ENCODE measurements at places on chromosomes 2 and 18. TPM values are rescaled to one million over a fixed set of nuclear protein-coding genes. Genes with fewer than 3 reads are reported as not detected.

DNA sequence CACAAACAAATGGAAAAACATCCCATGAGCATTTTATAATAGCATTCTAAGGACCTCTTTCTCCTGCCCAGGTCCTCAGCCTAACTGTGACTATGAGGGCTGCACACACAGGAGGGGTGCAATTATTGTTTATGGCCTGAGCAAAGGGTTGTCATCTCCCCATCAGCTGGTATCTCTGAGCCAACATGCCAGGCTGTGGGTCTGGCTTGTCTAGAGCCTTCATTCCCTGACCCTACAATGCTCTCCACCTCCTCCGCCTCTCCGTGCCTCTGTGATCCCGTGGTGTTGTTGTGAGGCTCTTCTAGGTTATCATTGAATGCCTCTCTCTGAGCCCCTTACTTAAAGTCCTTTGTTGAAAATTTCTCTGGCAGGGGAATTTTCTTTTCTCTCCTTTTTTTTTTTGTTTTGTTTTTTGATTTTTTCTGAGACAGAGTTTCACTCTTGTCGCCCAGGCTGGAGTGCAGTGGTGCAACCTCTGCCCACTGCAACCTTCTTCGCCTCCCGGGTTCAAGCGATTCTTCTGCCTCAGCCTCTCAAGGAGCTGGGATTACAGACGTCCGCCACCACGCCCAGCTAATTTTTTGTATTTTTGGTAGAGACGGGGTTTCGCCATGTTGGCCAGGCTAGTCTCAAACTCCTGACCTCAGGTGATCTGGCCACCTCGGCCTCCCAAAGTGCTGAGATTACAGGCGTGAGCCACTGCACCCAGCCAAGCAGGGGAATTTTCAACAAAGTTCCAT is 126.4 kb downstream of the SMAD7 start:
- DNase-seq: no peak

GRCh38 chr2:213286161-213286560 is 1.9 kb downstream of the SPAG16 start:
- DNase-seq: no peak

DNA sequence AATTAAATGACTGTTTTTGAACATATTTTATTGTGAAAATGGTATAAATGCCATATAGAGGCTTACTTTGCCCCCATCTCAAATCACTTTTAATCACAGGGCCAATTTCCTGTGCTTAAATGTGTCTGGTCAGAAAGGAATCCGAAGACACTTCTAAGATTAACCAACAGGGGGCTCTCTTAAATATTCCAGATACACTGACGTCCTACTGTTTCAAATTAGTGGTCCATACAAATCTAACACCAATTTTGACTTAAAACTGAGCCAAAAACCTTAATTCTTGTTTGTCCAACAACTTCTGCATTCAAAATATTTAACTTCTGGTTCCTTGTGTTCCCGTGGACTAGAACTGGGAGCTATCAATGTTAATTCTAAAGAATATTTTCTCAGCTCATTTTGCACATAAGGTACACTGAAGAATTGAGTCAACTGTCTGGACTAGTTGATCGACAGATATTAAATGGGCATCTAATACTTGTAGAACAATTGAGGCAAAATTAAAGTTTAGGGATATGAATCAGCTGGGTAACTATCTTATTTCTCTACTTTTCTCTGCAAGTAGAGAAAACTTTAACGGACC is 557.5 kb downstream of the ARHGAP15 start:
- DNase-seq: no peak

DNA sequence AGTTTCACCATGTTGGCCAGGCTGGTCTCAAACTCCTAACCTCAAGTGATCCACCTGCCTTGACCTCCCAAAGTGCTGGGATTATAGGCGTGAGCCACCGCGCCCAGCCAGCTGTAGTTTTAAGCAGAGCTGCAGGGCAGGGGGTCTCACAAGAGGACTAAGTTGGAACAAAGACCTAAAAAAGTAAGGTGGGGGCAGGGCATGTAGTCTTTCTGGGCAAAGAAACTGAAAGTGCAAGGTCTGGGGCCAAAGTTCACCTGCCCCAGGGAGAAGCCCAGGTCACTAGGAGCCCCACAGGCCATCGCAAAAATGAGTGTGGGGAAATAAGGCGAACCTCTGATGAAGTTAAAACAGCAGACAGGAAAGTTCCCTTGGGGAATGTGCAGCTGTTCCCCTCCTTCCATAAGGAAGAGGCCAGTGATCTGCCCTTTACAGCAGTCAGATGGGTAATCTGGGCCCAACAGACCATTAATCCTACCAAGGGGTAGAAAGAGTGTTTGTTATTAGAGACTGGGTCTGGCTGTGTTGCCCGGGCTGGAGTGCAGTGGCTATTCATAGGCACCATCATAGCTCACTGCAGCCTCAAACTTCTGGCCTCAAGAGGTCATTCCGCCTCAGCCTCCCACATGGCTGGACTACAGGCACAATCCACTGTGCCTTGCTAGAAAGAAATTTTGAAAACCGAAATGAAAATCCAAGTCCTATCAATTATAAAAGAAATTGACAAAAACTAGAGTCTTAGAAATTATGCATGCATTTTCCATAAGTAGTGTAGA is 2.8 kb downstream of the SCLY start:
- no peak for DNase-seq

GRCh38 chr2:134261398-134262131 is 7.7 kb downstream of the MGAT5 start:
- DNase-seq: no peak

DNA sequence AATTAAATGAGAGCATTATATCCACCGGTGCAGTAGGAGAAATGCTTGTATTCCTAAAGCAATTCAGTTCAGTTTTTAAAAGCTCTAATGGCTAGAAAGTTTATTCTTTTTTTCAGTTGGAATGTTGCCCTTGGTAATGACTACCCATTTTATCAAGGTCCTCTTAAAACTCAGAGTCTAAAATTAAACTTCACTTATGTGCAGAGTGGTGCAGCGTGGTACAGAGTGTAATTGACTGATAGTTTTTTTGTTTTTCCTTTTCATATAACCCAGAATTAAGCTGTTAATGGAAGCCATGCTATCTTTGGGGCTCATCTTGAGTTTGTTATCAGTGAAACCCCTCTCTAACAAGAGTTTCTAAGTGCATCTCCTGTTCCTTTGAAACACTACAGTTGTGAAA is 21.4 kb downstream of the NCOA1 start:
- DNase-seq: no peak

- no peak for DNase-seq
Observed at GRCh38 chr2:230717600-230717999, 5.0 kb downstream of the CAB39 start.

- DNase-seq: no peak
Observed at GRCh38 chr2:8355102-8355859, 326.6 kb upstream of the ID2 start.

DNA sequence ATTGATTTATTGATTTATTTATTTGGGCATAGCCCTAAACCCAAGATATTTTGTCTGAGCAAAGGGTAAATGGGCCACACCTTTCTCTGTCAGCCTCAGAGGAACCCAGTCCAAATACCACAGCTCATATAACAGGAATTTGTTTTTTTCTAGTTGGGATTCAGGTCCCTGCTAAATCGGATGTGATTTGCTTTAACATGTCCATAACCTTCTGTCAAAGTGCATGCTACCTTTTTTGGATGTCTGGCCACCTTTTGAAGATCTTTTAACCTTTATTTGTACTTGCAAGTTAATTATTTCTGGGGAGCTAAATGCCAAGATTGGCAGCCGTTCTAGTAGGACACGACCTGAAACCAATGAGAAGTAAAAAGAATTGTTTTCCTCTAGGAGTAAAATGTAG is 303.2 kb upstream of the UBE2E3 start:
- no peak for DNase-seq

DNA sequence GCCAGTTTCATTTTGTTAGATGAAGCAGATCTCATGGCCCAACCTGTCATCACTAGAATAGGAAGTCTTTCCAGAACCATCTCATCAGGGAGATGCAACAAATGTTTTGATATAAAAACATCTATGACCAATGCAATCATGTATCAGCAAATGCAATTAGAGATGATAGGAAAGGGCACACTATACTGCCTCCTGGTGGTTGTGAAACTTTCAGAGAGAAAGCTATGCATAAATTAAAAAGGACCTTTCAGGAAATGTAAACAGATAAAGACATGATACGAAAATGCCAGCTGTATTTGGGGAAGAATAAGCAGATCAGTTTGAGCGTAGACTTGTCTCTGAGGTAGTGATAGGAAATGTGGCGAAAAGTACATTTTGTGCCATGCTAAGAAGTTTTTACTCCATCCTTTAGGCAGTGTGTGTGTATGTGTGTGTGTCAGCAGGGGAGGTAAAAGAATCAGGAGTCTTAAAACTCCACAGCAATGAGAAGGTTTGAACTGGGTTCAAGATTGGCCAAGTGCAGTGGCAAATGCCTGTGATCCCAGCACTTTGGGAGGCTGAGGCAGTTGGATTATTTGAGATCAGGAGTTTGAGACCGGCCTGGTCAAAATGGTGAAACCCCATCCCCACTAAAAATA is 479.3 kb downstream of the CPS1 start:
- DNase-seq: no peak

- no peak for DNase-seq
Observed at GRCh38 chr18:46675112-46675511, 18.1 kb upstream of the LOXHD1 start.

DNA sequence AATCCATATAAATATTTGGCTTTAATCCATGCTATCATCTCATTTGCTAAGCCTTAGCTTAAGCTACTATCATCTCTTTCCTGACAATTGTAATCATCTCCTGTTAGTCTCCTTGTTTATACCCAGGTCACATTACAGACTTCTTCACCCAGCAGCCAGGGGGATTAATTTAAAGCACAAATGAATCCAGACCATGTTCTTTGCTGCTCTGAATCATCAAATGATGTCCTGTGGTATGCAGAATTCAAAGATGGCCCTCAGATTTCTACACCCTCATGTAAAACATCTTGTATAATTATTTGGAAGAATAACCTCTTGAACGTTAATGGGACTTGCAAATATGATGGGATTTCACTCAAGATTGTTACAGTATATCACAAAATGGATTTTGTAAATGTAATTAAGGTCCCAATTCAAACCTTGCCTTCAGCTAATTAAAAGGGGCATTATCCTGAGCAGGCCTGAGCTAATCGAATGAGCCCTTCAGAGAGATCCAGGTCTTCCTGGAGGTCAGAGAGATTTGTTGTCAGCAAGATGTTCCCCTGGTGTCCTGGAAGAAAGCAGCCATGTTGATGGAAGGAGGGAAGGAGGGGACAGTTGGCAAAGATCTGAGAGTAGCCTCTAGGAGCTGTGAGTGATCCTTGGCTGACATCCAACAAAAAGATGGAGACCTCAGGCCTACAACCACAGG is 241.1 kb upstream of the MMADHC start:
- no peak for DNase-seq

GRCh38 chr2:69734035-69734611 is 7.8 kb upstream of the ANXA4 start:
- DNase-seq: no peak

DNA sequence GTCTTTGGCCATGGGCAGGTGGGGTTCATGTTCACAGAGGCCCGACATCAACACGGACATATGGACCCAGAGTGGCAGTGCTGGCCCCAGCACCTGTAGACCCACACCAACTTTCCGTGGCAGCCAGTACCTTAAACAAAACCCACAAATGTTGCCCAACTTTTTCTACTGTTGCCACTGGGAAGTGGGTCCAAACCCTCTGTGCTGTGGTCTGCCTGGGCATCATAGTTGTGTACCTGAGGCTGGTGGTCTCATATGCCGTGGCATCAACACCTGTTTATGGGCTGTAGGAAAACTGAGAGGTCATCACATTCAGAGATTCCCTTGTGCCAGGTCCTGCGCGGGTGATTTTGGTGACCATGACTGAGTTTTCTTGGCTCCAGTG is 79.9 kb downstream of the SH3RF3 start:
- no peak for DNase-seq

DNA sequence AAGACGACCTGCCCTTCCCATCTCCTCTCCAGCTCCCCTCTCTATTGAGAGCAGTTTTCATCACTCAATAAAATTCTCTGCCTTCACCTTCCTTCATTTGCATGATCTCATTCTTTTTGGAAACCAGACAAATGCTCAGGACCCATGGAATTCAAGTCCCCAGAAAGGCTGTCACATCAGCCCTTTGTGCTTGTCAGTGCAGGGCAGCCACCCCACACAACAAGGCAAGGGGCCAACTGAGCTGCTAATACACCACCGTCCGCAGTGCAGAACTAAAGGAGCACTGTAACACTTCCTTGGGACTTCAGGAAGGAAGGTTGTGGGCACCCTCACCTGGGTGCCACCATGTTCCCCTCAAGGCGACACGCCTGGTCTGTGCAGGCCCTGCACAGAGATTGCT is 26.2 kb downstream of the MCEE start:
- DNase-seq: no peak

- DNase-seq: no peak
Observed at GRCh38 chr2:175318542-175318941, 137.0 kb upstream of the ATP5MC3 start.

GRCh38 chr18:49081511-49082155 is 130.9 kb upstream of the SMAD7 start:
- DNase-seq: no peak

DNA sequence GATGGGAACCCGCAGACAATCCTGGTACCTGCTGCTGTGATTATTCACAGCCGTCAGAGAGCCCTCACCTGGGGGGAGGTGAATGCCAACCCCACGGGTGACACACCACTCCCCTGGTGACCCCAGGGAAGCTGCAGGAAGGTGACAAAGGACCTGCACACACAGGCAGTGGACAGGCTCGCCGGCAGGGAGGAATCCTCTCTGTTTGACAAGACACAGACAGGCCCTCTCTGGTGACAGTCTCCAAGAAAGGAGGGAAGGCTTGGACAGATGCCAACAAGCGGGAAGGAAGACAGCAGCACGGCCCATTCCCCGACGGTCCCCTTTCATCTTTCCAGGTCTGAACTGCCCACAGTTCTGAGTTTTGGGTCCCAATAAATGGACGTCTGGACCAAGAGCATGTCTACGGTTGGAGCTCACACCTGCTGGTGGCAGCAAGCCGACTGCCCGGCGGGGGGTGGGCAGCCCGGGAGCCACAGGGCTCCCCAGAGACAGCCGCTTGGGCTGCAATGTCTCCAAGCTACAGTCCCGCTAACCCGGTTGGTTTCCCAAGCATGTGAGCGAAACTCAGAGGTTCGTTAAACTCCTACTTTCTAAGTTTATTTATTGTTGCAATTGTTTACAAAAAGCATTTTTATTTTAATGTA is 31.8 kb downstream of the HDAC4 start:
- DNase-seq: no peak

GRCh38 chr18:50665519-50665918 is 105.6 kb downstream of the MAPK4 start:
- no peak for DNase-seq

GRCh38 chr2:202815548-202816360 is 55.8 kb downstream of the ICA1L start:
- no peak for DNase-seq

GRCh38 chr2:158740621-158741020 is 54.5 kb upstream of the DAPL1 start:
- DNase-seq: no peak

GRCh38 chr2:20483194-20483895 is 36.5 kb downstream of the RHOB start:
- DNase-seq: no peak

The PSMA8 gene
- not detected for polyA plus RNA-seq

The B3GNT7 gene
- 4.0 TPM for polyA plus RNA-seq

The TRPM8 gene
- polyA plus RNA-seq: 0.29 TPM

The UGT1A7 gene
- not detected for polyA plus RNA-seq

The TMEM178A gene
- polyA plus RNA-seq: 106 TPM

The LYPD6B gene
- polyA plus RNA-seq: 0.52 TPM

The AKAIN1 gene
- not detected for polyA plus RNA-seq

The ZNF236 gene
- 11.3 TPM for polyA plus RNA-seq

Data from left renal pelvis (tissue), 4 donors.